ENCODE measurements at places on chromosomes 12 and 14.

- no peak for DNase-seq
These were observed 82.2 kb downstream of the ADCK1 start for GRCh38 chr14:77882098-77882497.

GRCh38 chr12:7729746-7730145 is 17.4 kb downstream of the CLEC4C start:
- no peak for DNase-seq

- no peak for DNase-seq
These were observed 39.9 kb downstream of the TMEM132D start for GRCh38 chr12:129863938-129864337.

- no peak for DNase-seq
These were observed 55.2 kb downstream of the NPAS3 start for GRCh38 chr14:32993921-32994320.

DNA sequence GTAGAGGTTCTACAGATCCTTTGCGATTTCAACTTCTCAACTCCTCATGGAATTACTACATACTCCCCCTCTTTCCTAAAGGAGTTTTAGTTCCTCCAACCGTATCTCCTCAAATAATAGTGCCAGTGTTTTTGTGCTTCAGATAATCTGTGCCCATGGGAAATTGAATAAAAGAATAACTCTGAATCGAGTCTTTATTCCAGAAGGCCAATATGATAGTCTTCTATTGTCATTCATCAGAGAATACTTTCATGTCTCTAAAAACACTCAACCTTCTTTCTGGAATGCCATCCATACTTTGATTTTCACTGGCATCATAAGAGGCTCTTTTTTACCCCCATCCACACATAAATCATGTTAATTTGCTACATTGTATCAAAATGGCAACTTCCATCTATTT is 911.3 kb upstream of the USP15 start:
- DNase-seq, result no peak
